Hippocampal formation (tissue), 2 donors: ENCODE measurements at places on chromosomes 5 and 9.

- no peak for DNase-seq
Measured at GRCh38 chr9:71268871-71269635, 147.6 kb upstream of the TRPM3 start.

DNA sequence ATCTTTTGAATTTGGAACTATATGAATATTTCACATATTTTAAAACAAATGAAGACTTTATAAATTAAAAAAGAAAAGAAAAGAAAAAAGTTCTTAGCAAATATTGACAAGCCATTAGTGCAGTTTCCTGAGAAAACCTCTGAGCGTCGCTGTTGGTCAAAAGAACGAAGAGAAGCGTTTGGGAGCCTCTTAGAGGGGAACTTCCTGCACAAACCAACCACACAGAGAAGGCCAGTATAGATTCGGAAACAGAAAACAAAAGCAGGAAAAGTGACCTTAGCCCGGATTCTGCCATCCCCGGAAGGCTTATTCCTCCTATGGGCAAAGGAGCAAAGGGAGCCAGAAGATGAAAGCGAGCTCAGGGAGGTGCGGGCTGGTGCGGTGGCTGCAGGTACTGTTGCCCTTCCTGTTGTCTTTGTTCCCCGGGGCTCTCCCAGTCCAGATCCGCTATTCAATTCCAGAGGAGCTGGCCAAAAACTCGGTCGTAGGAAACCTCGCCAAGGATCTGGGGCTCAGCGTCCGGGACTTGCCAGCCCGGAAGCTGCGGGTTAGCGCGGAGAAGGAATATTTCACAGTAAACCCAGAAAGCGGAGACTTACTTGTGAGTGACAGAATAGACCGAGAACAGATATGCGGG lies at the start of gene PCDHGB2:
Gene PCDHGB2 (plus strand): TSS at position 205 of the 637 bp plus-strand sequence. CDS start 142 bp downstream, at position 347.
- DNase-seq = no peak

DNA sequence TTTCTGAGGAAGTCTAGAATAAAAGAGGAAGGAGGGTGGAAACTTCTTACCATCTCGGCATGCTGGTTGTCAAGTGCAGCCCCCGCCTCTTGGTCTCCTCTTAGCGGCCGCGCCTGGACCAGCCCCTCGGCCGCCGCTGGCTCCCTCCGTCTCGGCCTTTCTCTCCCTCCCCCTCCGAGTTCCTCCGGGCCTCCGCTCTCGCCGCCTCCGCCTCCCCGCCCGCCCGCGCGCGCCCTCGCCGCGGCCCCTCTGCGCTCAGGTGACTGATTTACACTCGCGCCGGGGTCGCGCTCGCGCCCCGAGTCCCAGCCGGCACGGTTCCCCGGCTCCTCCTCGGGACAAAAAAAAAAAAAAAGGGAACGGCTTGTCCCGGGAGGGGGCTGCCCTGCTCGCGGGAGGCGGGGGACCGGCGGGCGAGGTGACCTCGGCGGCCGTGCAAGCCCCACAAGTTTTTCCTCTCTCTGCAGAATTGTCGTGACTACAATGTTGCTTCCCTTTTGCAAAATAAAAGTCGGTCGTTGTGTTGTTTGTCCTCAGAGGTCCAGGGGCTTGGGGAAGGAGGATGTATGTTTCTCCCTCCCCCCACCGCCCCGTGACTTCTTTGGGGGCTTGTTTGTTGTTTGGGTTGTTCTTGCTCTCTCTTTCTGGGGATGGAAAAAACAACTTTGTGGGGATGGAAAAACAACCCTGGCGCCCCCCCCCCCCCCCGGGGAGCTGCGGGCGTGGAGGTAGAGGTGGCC lies at the start of gene BNC2:
Gene BNC2 (minus strand): TSS at position 75 of the 740 bp plus-strand sequence. CDS start 22 bp downstream, at position 53.
- DNase-seq = peak; percentile 10

GRCh38 chr9:123111427-123112014 lies 78.1 kb downstream of the GPR21 start:
- no peak for DNase-seq

DNA sequence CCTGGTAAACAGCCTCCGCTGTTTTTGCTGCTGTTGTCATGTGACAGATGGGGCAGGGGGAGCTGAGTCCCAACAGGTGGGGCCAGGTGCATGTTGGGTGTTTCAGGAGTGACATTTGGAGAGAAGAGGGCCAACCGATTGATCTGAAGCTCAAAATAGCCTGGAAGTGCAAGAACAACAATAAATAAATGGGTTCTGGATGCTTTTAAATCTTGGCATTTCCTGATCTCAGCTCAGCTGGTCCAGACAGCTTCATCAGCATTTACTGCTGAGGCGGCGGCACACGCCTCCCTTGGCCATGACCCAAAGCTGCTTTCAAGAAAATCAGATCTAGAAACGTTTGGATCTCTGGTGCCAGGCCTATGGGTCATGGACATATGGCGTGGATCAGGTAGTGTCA lies 70.5 kb downstream of the PPARGC1B start:
- no peak for DNase-seq

DNA sequence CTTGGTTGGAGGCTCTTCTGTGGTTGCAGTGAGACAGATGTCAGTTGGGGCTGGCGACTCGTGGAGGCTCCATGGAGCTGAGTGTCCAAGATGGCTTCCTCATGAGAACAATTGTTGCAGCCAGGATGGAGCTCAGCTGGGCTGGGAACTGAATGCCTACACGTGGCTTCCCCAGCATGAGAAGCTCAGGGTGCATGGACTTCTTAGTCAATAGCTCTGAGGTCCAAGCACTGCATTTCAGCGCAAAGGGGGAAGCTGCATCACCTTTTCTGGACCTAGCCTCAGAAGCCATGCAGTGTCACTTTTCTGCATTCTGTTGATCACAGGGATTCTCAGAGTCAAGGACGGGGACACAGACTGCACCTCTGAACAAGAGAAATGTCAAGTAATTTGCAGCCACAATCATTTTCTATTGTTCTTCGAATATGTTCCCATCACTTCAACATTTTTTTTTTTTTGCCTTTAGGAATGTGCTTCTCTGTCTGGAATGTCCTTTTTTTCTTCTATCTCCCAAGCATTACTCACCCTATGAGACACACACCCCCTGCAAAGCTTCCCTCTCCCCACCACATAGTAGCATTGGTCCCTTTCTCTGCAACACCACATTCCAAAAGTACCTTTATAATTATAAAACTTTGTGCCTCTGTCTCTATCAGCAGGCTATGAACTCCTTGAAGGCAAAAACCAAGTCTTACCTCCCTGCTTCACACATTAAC lies 57.5 kb upstream of the STK32A start:
- DNase-seq = no peak

DNA sequence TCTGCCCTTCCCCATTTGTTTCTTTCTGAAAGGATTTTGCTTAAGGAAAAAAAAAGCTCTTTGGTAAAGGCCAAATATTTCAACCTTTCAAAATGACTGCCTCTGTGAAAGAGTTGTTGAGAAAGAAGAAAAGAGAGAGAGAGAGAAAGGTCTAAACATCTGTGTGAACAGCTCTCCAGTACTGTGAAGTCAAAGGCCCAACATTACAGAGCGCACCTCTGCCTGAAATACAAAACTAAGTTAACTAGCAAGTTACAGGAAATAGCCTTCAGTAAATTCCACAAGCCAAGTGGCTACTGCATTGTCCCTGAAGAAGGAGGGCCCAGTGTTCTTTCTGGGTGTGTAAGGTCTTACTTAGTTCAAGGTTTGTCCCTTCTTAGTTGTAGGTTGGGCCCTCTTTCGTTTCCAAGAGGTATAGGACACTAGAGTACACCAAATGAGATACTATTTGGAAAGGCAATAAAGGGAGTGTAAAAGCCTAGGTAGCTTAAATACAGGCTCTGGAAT lies 104.4 kb downstream of the THBS4 start:
- DNase-seq = no peak

DNA sequence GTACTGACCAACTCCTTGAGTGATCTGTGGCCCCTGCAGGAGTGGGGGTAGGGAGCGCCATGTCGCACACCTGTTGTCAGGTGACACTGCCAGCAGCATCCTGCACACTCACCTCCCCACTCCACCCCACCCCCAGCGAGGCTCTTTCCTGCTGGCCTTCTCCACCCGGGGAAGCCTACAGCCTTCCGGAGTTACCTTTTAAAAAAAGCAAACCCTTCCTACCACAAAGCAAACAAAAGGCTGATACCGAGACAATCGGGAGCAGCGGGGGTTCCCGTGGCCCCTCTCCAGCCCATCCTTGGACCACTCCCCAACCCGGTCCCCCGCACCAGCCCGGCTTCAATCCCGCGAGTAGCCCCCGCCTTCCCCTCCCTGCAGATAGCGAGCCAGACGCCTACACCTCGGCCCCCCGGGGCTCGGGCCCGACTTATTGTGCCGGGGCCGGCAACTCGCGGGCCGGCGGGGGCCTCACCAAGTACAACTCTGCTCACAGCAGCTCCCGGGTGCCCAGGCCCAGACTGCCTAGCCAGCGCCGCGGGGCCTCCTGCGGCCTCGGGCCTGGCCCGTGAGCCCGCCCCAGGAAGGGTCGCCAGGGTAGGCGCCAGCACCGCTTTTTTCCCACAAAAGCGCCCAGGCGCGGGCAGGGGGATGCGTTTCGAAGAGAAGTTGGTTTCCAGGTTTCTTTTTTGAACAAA lies 724 bp downstream of the MACROH2A1 start:
- no peak for DNase-seq

- DNase-seq = no peak
Measured at GRCh38 chr5:126647071-126647470, 46.3 kb downstream of the PHAX start.

- no peak for DNase-seq
Measured at GRCh38 chr9:37390759-37391158, 31.7 kb upstream of the GRHPR start.
